ENCODE measurements at places on chromosomes 5 and 9. TPM values are rescaled to one million over a fixed set of nuclear protein-coding genes. Genes with fewer than 3 reads are reported as not detected.
A peak's percentile ranks its signal among the peaks of the same experiment; 100 is the strongest.

Gene SEPTIN8
- total RNA-seq: 16.2 TPM

Gene HAVCR2
- 721 TPM for total RNA-seq

Gene WDR38
- not detected for total RNA-seq

Gene INSL6
- total RNA-seq: not detected

GRCh38 chr5:38845526-38846378, at the start of gene OSMR:
Gene OSMR (plus strand): TSS chr5:38846012. CDS start chr5:38869045, 23,033 bp downstream.
- no peak for DNase-seq

- DNase-seq: no peak
Measured at GRCh38 chr5:59891962-59892643, 1.4 kb downstream of the PDE4D start.

- DNase-seq: peak; percentile 94
Measured at GRCh38 chr9:114382699-114383520, 4.9 kb downstream of the AKNA start.

DNA sequence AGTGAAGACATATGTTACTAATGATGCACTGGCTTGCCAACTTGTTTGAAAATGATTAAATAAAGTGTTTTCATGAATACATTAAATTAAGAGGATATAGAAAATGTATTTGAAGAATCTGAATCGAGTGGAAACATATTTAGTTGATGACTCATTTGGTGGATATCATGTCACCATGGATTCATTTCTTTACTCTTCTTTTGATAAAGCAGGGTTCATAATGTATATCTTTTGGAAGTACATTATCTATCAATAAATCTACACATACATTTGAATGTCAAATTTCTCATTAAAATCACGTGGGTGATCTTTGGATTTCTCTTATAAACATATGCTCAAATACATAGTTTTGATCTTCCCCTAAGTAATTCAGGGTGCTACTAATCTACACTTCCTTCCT, 1148.1 kb upstream of the ACO1 start:
- DNase-seq: no peak

- DNase-seq: no peak
Measured at GRCh38 chr9:7507566-7508270, 291.9 kb downstream of the DMAC1 start.

GRCh38 chr9:129220771-129221170, 42.7 kb upstream of the IER5L start:
- DNase-seq: peak; percentile 35

- no peak for DNase-seq
Measured at GRCh38 chr5:134022333-134022732, 17.6 kb upstream of the VDAC1 start.

GRCh38 chr5:8517456-8517855, 648.5 kb downstream of the MTRR start:
- DNase-seq: no peak

- no peak for DNase-seq
Measured at GRCh38 chr5:111627862-111628261, 115.5 kb upstream of the STARD4 start.
